ENCODE measurements at places on chromosomes 1 and 21. TPM values are rescaled to one million over a fixed set of nuclear protein-coding genes. Genes with fewer than 3 reads are reported as not detected.

DNA sequence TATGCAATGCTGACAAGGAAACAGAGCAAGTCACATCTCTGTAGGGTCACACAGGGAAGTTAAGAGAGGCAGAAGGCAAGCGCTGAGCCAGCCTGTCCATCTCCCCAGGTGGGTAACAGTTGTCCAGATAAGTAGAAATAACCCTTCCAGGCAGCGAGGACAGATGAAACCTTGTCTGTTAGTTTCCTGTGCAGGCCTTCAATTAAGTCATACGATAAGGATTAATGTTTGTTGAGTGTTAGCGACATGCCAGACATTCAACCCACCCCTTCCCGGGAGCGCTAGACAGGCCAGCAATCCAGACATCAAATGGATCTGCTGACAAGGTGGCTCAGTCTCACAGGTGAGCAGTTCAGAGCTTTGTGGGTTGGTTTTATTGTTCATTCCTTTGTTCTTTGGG is 221.5 kb upstream of the FMN2 start:
- DNase-seq, result no peak

DNA sequence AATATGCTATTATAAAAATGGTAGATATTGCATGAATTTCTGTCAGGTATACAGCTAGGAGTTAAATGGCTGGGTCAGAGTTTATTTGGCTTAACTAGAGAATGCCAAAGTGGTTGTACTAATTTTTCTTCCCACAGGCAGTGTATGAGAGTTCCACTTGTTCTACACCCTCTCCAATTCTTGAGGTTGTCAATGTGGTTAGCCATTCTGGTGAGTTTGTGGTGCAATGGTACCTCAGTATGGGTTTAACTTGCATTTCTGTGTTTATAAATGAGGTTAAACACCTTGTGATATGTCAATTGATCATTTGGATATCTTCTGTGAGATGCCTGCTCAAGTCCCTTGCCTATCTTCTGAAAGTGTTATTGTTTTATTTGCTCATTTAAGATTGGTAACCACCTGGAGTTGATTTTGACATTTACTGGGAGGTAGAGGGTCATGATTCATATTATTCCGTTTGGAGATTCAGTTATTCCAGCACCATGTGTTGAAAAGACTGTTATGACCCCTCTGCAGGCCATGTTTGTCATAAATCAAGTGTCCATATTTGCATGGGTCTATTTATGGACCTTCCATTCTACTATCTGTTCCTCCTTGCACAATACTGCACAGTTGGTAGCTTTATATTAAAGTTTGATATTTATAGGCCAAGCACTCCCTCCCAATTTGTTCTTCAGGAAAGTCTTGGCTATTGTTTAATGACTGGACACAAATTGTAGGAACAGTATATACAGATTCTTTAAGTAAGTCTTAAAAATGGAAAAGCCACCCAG is 5.8 kb downstream of the FALEC start:
- no peak for DNase-seq

DNA sequence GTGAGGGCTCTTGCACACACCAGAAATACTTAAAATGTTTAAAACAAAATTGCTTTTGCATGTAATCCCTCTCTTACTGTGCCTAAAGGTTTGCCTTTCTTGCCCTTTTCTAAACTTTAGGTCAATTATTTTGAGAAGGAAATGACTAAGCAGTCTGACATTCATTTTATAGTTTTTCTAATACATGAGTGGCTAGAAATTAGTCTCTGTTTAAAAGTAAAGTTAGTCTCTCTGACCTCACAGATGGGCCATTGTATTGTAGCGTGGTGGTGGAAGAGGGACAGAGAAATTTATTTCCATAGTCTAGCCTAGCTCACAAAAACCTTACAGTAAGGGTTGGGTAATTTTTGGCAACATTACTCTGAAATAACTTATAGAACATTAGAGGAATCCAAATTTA is 3.6 kb upstream of the COL11A1 start:
- DNase-seq, result no peak

DNA sequence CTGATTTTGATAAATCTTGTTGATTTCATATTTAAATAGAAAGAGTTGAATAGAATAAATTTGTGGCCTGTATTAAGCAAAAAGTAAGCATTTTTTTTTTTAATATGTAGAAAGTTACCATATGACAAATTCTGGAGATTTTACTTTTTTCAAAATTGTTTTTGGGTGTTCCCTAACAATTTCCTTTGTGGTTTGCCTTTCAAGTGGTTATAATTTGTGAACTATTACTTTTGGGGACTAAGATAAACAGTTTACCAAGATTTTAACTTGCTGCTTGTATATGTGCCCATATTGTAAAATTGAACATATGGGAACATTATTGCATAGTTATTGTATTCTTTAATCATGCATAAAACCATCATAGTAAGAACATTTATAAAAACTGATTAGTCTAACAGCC is 34.6 kb downstream of the SLC30A7 start:
- DNase-seq, result no peak

The HSPG2 gene
- 56.0 TPM for total RNA-seq

DNA sequence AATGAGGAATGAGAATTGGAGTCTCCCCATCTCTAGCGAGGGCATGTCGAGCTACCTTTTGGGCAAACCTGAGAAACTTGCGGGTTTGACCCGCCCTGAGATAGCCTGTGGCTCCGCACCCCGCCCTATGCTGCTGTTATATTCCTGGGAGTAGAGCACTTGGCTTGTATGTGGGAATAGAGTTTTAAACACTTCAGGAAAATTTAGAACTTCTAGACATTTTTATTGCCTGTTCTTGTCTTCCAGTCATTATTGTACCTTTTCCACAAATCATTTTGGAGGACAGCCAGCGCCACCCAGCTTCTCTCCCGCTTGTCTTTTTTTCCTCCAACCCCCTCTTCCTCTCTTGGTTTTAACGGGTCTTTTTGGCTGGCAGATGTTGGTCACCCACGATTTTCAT is 738 bp downstream of the GNPAT start:
- peak; percentile 38 for DNase-seq

The PCP4 gene
- not detected for total RNA-seq

The LCE2C gene
- total RNA-seq, result not detected

GRCh38 chr1:39657402-39657801 is 14.5 kb downstream of the NT5C1A start:
- DNase-seq, result no peak

The CD2 gene
- not detected for total RNA-seq

All from PC-3 (cell line).